LHCN-M2 (cell line): ENCODE measurements at places on chromosomes 5 and 9. TPM values are rescaled to one million over a fixed set of nuclear protein-coding genes. Genes with fewer than 3 reads are reported as not detected.
A peak's percentile ranks its signal among the peaks of the same experiment; 100 is the strongest.

- no peak for DNase-seq
Observed at GRCh38 chr5:109318455-109319108, 91.2 kb downstream of the PJA2 start.

- no peak for DNase-seq
Observed at GRCh38 chr5:7018198-7018597, 305.0 kb downstream of the TENT4A start.

- no peak for DNase-seq
Observed at GRCh38 chr9:133659516-133659915, 23.4 kb downstream of the DBH start.

GRCh38 chr5:132405646-132406045, 36.1 kb downstream of the SLC22A5 start:
- DNase-seq = no peak

GRCh38 chr5:66013397-66013796, 87.0 kb downstream of the ERBIN start:
- peak; percentile 5 for DNase-seq

GRCh38 chr5:108681079-108681921, 66.4 kb upstream of the FER start:
- DNase-seq = peak; percentile 69

DNA sequence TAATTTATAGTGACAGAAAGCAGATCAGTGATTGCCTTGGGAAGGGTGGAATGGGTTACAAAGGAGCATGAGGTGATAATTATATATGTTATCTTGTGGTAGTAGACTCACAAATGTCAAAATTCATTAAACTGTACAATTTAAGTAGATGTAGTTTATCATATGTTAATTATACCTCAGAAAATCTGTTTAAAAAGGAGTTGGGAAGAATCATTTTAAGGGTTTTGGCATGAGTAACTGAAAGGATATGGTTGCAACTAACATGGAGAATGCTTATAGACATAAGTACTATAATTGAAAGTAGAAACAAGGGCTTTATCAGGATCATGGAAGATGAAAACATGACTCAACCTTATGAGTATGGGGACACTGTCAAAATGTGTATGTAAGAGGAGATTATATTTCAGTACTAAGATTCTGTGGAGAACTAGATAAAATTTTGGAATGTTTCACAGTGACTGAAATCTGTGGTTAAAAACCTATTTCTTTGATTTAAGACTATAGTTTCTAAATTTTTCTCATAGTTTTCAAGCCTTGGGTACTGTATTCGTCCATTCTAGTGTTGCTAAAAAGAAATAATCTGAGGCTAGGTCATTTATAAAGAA, 73.3 kb downstream of the FCHO2 start:
- DNase-seq = peak; percentile 34

DNA sequence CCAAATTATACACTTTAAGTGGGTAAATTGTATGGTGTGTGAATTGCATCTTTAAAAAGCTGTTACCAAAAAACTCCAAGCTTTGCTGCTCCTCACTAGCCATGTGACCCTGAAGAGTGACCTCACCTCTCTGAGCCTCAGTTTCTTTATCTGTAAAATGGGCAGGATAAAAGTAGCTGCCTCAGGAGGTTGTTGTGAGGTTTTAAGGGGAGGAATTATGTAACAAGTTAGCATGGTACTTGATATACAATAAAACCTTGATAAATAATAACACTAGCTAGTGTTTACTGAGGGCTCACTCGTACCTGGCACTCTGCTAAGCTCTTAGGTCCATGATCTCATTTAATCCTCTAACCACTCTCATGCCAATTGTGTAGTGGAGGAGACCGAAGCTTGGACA, 19.0 kb upstream of the PHF19 start:
- no peak for DNase-seq

The SPRY4 gene
- 25.6 and 36.4 TPM in 2 replicates for total RNA-seq
